ENCODE measurements at places on chromosomes 5 and 9.

- H3K4me3 ChIP-seq, result no peak overlapping the region
- H3K27ac ChIP-seq, result no peak overlapping the region
- DNase-seq, result no peak
- no peaks in the 10 kb centered on the region for H3K27me3 ChIP-seq
These were observed 315.3 kb downstream of the GABRG2 start for GRCh38 chr5:162382839-162383238.

DNA sequence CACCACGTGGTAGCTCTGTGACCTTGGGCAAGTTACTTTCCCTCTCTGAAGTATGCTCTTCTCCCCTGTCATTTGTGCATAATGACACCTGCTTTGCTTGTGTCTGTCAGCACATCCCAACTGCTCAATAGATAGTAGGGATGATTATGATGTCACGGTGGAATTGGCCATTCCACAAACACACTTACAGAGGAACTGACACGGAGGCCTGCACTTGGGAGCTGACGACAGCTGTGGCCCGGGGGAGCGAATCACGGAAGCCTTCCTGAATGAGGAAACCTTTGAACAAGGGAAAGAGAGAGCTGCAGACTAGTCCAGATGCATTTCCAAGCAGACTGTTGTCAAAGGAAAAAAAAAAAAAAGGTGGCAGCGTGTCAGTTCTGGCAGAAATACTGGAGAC is 21.0 kb downstream of the TLX3 start:
- no peak overlapping the region for H3K4me3 ChIP-seq
- no peaks in the 10 kb centered on the region for H3K36me3 ChIP-seq
- DNase-seq, result no peak

- H3K27ac ChIP-seq, result no peak overlapping the region
- H3K4me1 ChIP-seq, result no peaks in the 10 kb centered on the region
- H3K36me3 ChIP-seq, result no peaks in the 10 kb centered on the region
- H3K27me3 ChIP-seq, result no peaks in the 10 kb centered on the region
These were observed 94.2 kb upstream of the ZNF618 start for GRCh38 chr9:113781896-113782295.

DNA sequence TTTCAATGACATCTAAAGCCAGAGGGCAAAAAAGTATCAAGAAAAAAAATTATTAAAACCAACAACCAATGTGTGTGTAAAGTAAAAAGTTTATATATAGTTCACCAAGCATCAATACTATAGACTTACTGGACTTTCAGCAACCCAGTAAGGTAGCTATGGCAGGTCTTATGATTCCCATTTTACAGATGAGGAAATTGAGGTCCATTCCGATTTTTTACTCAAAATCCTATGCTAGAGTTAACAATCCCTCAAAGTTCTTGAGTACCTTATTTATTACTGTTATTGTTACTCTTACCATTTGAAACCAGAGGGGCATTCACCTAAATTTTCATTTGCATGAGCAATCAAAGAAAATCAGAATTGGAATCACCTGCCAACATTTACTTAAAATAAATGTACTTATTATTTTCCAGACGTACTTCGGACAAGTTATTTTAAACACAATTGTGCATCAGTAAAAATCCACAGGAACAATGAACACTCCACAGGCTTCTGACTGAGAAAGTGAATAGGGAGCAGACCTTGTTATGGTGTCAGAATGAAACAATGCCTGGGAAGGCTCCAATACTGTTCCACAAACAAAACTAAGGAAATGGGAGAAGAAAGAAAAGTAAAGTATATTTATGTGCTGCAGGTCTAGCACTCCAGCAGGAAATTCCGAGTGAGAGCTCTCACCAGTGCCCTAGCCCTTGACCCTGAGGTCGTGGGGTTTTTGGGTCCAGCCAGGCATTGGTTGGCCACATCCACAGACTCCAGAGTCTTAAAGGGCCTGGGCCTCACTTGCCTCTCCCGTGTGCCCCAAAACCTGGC is 229.9 kb downstream of the PIK3R1 start:
- no peak for DNase-seq
- no peaks in the 10 kb centered on the region for H3K27me3 ChIP-seq
- peaks cover 7% of the 10 kb centered on the region for H3K4me1 ChIP-seq
- H3K36me3 ChIP-seq, result no peaks in the 10 kb centered on the region
- H3K27ac ChIP-seq, result no peak overlapping the region
- no peak overlapping the region for H3K4me3 ChIP-seq

- no peak overlapping the region for H3K27ac ChIP-seq
- no peaks in the 10 kb centered on the region for H3K36me3 ChIP-seq
- no peaks in the 10 kb centered on the region for H3K4me1 ChIP-seq
- no peaks in the 10 kb centered on the region for H3K27me3 ChIP-seq
- no peak overlapping the region for H3K4me3 ChIP-seq
These were observed 117.7 kb upstream of the FER start for GRCh38 chr5:108629779-108630528.

DNA sequence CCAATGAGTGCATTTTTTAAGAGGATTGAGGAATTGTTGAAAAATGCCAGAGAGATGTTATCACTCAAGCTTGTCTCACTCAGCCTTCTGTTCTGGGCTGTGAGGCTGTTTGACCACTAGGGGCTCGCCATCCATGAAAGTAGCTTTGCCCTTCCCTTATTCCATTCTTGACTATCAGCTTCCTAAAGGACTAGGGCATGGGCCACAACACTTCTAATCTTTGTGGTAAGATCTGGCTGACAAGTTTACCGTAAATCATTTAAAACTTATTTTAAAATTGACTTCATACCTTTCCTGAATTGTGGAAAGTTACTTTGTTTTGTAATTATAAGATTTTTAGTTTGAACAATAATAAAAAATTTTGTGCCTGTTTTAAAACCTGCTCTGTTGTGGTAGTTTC is 49.5 kb downstream of the TJP2 start:
- no peaks in the 10 kb centered on the region for H3K27me3 ChIP-seq
- H3K4me3 ChIP-seq, result no peak overlapping the region
- peaks cover 10% of the 10 kb centered on the region for H3K36me3 ChIP-seq
- no peak for DNase-seq

DNA sequence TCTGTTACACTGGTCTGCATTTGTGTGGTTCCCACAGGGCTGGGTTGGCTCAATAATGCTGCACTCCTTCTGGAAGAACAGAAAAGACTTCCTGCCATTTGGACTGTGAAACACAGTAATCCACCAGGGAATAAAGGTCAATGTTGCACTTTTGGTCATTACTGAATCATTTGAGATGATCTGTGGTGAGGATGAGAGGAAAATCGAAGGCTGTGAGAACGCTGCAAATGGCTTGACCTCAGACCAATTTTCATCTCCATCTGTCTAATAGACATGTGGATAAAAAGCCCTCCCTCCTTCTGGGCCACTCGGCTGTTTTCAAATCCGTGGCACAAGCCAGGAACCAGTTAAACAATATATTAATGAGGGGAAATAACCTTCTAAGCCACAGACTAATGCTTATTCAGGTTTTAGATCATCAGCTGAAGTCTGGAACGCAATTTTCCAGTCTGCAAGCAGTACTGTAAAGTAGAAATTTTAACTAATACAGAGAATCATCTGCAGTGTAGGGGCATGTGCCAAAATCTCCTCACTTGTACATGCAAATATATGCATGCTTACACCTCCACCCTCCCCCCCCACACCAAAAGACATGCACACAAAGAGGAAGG is 20.2 kb downstream of the TLE1 start:
- H3K4me3 ChIP-seq, result no peak overlapping the region
- H3K27me3 ChIP-seq, result no peaks in the 10 kb centered on the region
- H3K27ac ChIP-seq, result no peak overlapping the region
- H3K4me1 ChIP-seq, result peaks cover 73% of the 10 kb centered on the region

DNA sequence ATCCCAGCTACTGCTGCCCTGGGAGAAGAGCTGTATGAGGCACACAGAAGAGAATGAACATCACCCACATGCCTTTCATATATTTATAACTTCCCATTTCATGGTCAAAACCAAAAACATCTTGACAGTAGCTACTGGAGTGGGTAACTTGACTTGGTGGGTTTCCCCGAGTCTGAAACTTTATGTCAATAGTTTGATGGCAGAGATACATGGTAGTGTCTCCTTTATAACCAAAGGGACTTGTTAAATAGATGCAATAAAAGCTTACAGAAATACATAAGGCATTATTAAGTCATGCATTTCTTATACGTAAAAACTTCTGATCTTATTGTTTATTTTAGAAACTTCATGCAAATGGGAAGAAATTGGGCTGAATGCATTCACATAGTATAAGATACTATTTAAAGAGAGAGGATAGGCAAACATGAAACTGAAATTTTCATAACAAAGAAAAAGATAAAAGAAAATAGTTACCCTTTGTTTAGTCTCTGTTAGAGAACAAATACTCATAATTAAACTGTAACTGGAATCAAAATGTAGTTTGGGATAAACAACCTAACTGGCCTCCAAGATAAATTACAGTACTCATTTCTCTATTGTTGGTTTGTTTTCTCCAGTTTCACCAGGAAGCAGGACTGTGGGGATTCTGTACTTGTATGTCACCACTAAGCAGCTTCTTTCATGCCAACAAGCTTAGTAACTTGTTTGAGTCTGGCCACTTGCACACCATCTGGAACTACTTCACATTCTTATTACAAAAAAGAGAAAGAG is 459.3 kb upstream of the MEF2C start:
- no peak for DNase-seq
- H3K36me3 ChIP-seq, result no peaks in the 10 kb centered on the region
- no peaks in the 10 kb centered on the region for H3K27me3 ChIP-seq
- H3K4me1 ChIP-seq, result no peaks in the 10 kb centered on the region
- no peak overlapping the region for H3K27ac ChIP-seq

DNA sequence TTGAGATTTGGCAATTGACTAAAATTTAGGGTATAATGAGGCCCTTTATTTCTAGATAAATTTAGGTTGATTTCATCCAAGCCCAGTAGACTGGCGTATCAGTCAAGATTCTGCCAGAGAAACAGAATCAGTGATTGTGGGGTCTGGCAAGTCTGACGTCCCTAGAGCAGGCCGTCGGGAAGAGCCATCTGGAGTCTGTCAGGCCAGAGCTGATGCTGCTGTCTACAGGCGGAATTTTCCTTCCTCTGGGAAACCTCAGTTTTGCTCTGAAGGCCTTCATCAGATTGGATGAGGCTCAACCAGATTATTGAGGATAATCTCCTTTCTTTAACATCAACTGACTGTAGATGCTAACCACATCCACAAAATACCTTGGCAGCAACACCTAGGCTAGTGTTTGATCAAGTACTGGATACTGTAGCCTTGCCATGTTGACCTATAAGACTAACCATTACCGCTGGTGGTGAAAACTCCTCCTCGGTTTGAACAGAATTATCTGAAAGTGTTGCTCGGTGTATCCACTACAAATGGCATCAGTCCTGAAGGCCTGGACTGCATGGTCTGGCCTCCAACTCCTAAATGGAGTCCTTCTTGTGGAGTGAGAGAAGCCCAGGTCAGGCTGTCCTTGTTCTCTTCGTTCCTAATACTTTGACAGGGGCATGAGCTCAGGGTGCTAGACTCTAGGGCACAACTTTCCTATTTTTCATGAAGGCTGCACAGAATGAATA is 83.2 kb upstream of the ANKH start:
- peaks cover 14% of the 10 kb centered on the region for H3K4me1 ChIP-seq
- H3K27ac ChIP-seq, result no peak overlapping the region
- DNase-seq, result no peak
- H3K36me3 ChIP-seq, result no peaks in the 10 kb centered on the region
- no peak overlapping the region for H3K4me3 ChIP-seq
- no peaks in the 10 kb centered on the region for H3K27me3 ChIP-seq

- no peak for DNase-seq
- no peaks in the 10 kb centered on the region for H3K4me1 ChIP-seq
- no peak overlapping the region for H3K4me3 ChIP-seq
- no peaks in the 10 kb centered on the region for H3K36me3 ChIP-seq
These were observed 484.0 kb downstream of the PRDM9 start for GRCh38 chr5:23991406-23991805.

DNA sequence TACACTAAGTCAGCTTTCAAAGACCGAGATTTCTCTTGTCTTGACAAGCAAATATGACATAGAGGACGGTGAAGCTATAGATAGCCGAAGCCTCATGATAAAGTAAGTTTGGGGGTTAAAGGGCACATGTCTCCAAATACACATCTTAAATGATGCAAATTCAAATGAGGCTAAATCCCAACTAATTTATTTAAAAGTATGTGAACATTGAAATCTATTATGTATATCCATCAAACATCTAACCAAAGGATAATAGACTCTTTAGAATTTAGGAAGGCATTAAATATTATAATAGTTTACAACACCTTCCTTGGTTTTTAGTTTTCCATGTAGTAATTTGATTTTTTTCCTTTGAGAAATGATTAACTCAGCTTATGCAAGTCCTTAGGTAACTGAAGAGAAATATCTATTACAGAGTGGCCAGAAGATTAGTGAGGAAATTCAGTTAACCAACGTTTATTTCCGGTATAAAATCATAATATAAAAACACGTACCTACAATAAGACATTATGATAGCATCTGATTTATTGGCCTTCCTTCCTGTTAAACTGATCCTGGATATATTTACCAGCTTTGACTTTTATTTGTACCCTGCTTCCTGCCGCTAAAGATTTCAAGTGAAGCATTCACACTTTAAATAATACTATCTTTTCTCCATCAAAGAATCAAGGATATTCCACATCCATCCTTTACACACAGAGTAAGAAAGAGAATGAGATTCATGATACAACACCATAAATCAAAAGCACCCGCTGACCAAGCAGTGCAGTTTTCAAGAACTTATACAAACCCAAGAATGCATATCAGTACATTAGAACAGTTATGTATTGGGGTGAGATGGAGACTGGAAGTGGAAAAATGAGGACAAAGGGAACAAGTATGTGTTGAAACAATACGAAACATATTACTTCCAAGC is 31.9 kb upstream of the F2R start:
- H3K27me3 ChIP-seq, result no peaks in the 10 kb centered on the region
- no peak overlapping the region for H3K4me3 ChIP-seq
- no peaks in the 10 kb centered on the region for H3K36me3 ChIP-seq
- DNase-seq, result no peak
- H3K4me1 ChIP-seq, result no peaks in the 10 kb centered on the region

DNA sequence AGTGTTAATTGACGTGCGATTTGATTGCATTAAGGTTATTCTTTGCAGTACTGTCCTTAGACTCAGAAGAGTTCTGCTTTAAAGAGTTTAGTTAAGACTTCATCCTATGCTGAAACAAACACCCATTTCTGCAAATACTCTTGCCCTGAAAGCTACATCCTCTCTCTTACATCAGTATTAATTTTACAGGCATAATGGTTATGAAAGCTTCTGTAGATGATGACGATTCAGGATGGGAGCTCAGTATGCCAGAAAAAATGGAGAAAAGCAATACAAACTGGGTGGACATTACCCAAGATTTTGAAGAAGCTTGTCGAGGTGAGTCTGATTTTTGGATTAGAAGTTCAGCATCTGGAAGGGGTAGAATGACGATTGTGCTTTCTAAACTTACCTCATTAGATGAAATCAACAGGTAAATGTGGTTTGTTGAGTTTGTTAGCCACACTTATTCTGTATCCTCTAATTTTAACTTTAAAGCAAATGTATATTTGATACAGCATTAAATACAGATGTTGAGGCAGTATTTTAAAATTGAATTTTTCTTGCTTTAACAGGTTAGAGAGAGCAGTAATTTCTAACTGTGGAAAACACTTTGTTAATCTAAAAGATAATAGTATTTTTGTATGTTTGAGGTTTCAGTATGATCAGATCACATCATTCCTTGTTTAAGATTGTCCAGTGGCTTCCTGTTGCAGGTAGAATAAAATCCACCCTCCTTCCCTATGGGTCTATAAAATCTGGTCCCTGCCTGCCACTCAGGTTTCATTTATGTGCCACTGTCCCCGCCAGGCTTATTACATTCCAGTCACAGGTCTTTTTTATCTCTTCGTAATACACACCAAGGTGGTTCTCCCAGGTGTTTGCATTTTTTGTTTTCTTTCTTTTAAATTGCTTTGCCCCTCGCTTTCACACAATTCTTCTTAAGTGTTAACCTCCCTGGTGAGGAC is 1.3 kb downstream of the NAA35 start:
- DNase-seq, result no peak
- peaks cover 48% of the 10 kb centered on the region for H3K36me3 ChIP-seq
